ENCODE measurements at places on chromosomes 4 and X. TPM values are rescaled to one million over a fixed set of nuclear protein-coding genes. Genes with fewer than 3 reads are reported as not detected.
A peak's percentile ranks its signal among the peaks of the same experiment; 100 is the strongest.

GRCh38 chr4:115128037-115128436, 14.6 kb upstream of the NDST4 start:
- no peak for ATAC-seq

GRCh38 chrX:119399772-119400101, 601 bp downstream of the SLC25A43 start:
- no peak for ATAC-seq

DNA sequence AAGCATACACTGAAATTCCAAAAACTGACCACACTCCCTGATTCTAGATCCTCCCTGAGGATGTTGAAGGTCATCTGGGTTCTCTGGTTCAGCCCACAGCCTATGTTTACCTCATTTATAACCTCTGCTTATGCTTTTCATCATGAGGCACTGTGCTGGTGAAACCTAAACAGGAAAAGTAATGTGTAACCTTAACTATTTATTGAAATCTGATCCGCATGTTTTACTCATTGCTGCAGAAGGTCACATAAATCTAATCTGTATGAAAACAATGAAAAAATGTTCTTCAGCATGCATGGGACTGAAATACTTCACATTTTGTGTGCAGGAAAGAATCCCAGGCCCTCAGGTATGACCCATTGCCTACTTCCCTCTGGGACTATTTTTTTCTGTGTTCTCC, 30.3 kb downstream of the UCHL1 start:
- no peak for ATAC-seq

DNA sequence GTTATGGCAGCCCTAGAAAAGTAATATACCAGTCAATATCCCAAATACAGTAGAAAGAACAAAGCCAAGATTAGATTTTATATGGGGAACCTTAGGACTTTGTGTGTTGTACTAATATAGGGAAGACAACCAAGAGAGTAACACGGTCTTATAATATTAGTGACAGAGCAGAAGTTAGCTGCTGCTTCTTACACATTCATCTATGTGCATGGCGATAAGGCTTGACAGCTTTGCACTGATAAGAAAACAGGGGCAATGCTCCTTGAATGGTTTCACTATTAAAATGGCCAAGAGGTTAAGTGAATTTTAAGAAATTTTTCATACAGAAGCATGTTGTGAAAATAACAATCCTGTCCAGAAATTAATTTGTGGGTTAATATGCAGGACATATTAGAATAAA, 521.6 kb downstream of the CCSER1 start:
- ATAC-seq = no peak

DNA sequence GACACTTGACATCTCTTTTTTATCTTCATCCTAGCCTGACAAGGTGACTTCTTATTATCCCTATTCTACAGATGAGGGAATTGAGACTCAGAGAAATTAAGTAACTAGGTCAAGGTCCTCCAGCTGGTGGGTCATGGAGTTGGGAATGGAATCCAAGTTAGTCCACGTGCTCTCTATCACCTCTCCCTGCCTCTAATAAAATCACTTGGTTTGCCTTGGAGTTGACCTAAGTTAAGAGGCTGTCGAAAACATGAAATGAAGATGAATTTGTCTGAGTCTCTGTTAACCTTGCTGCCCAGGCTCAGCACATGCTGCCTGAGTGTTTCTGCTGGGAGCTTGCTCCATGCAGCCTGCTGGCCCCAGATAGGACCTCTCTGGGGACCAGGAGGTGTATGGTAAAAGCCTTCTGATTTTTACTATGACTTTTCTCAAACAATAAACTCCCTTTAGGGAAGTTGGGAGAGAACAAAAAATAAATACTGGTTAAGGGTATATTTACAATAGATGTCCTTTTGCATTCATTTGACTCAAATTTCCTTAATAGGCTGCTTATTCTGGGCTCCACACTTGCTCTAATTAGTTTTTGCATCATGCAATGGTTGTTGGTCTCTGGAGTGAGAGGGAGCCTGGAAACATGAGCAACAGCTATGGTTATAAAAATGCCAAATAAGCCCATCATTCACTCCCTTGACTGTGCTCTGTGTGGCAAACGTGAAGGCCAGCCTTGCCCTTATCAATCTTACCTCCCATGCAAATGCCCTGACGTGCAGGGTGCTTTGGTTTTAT, 61.6 kb upstream of the DHX15 start:
- peak; percentile 63 for ATAC-seq

GRCh38 chr4:83771113-83771705, 235.3 kb downstream of the GPAT3 start:
- peak; percentile 89 for ATAC-seq

- ATAC-seq = peak; percentile 38
Observed at GRCh38 chr4:130722361-130722760, 1626.4 kb downstream of the C4orf33 start.

DNA sequence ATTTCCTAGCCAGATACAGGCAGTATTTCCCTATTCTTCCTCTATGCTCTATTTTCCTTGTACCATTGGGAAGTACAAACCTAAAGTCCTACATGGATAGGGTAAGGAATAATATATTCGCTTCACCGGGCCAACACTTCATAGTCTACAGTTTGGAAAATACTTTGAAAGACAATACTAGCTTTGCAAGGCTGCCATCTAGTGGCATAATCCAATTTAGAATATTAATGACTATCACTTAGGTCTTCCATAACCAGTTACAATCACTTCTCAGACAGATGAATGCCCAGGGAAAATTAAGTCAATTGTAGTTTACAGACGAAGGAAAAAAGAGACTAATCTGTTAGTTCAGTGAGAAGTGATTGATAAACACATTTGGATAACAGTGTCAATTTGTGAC, 141.0 kb upstream of the FAM47C start:
- ATAC-seq = no peak

- no peak for ATAC-seq
Observed at GRCh38 chr4:86015412-86016350, 344.2 kb downstream of the MAPK10 start.

GRCh38 chrX:118717678-118718391, 9.6 kb upstream of the IL13RA1 start:
- no peak for ATAC-seq

DNA sequence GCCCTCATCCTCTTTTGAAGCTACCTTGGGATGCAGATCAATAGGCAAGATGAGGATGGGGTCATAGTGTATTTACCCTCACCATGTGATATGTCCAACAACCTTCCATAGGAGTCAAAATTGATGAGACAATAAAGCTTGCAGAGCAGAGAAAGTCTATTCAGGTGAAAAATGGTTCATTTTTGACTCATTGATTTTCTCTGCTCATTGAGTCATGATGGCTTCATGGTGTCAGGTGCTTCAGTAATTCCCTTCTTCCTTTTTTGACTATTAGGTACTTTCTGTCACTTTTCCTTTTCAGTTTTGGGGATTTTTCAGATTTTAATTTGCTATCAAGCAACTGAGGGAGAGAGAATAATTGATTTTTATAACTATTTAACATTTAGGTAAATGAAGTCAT, 55.9 kb upstream of the IL2 start:
- no peak for ATAC-seq

- no peak for ATAC-seq
Observed at GRCh38 chrX:112874614-112875013, 34.0 kb upstream of the AMOT start.

GRCh38 chr4:41148931-41149330, 65.4 kb downstream of the APBB2 start:
- ATAC-seq = no peak

- ATAC-seq = no peak
Observed at GRCh38 chrX:77167993-77168392, 279.2 kb upstream of the FGF16 start.

DNA sequence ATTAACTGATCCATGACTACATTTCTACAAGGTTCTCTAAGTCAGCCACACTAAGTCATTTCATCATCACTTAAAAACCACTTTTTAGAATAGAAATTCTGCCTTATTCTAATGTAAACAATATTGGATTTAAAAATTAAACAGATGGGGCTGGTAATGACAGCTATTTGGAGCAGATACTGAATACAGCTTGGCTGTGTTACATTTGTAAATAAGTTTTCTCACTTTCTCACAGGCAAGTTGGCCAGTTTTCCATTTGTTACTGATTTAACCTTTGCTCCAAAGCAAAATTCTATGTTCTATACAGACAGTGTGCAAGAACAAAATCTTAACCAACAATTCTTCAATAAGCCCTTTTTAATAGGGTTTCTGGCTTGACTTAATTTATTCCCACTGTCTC, 370.7 kb downstream of the GRIA2 start:
- ATAC-seq = no peak

DNA sequence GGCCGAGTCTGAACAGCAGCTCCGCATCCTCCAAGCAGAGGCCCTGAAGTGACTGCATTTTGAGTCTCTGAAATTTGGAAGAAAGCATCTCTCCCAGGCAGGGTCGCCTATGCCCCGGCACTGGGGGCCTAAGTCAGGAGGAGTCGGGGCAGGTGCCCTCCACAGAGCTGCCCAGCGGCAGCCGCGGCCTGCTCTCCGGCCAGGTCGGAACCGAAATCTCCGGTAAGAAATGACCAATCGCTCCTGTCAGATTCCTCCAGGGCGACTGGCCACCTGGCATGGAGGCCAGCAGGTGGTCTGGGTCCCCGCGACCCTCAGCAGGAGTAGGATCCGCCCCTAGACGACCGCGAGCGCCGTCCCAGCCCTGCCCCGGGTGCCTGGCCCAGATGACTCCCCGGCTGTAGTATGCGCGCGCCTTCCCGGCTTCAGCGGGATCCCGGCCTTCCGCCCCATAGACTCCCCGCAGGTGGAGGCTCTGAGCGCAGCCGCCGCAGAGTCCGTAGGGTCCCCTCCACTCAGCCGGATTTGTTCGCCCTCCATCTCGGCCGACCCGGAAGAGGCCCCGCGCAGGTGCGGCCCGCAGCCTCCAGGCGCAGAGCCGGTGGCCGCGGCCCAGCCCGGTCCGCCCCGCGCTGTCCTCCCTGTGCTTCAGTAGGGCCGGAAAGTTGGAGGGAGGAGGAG, 1.5 kb downstream of the NKX1-1 start:
- ATAC-seq = no peak

DNA sequence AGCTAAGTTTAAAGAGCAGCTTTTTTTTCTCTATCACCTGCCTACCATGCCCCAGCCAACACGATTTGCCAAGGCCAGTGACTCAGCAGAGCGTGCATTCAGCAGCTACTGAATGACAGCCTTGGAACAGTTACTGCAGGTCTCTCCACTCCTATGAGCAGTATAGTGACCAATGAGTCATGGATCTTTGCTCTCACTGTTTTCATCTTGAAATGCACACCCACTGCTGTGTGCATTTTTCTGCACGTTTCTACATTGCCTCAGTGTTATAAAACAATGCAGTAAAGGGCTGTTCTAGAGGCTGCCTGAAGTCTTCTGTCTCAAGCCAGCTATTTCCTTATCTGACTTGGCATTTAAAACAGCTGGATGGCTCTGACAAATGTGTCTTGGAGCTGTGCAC, 66.0 kb upstream of the C4orf54 start:
- peak; percentile 92 for ATAC-seq

DNA sequence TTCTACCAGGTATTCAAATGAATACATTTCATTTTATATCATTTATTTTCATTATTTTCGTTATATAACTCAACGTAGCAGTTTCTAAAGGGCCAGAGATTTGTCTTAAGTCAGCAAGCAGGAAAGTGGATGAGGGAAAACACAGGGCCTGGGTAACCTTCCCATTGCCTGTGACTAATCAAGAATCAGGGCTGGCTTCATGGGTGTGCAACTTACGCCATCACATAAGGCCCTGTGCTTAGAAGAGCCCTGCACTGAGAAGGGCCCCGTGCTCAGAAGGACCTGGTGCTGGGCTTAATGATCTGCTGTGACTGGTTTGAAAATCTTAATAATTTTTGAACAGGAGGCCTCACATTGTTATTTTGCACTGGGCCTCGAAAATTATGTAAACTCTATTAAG, 65.4 kb upstream of the FAM9C start:
- no peak for ATAC-seq

DNA sequence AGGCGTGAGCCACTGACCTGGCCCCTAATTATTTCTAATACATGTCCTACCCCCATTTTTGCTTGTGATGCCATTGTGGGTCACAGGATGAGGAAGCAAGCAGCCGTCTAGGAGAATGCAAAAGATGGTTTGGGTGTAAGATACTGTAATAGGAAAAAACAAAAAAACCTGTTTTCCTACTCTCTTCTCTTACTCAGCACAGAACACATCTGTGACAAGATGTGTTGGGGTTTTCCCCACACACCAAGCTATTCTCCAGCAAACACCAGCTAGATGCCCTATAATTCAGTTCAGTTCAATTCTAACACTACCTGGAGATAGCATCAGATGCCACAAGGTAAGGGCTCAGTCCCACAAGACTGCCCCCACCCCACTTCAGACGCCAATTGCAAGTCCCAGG, 15.3 kb upstream of the HPRT1 start:
- ATAC-seq = no peak

CHRDL1 gene
- 3.9 TPM for total RNA-seq

GLRB gene
- total RNA-seq = 9.0 TPM

TKTL2 gene
- total RNA-seq = 0.67 TPM

HSFX3 gene
- 0.50 TPM for total RNA-seq

EIF4E gene
- 99.5 TPM for total RNA-seq

RGN gene
- total RNA-seq = 0.54 TPM

PAGE3 gene
- not detected for total RNA-seq

ANXA10 gene
- total RNA-seq = not detected

ASMT gene
- not detected for total RNA-seq

GPM6B gene
- total RNA-seq = 14.1 TPM

AFM gene
- total RNA-seq = not detected

RENBP gene
- total RNA-seq = 5.9 TPM

IL21 gene
- 0.41 TPM for total RNA-seq

MCF2 gene
- 4.3 TPM for total RNA-seq

ART3 gene
- total RNA-seq = 22.6 TPM

CDX4 gene
- total RNA-seq = 0.22 TPM

All from motor neuron (in vitro differentiated cells).